SW 1271 (cell line): ENCODE measurements at places on chromosomes 5 and 9.

GRCh38 chr5:10528056-10528816 is 35.6 kb upstream of the ANKRD33B start:
- DNase-seq: no peak

GRCh38 chr5:115419846-115420585 is 123.6 kb upstream of the CCDC112 start:
- DNase-seq: peak; percentile 65

DNA sequence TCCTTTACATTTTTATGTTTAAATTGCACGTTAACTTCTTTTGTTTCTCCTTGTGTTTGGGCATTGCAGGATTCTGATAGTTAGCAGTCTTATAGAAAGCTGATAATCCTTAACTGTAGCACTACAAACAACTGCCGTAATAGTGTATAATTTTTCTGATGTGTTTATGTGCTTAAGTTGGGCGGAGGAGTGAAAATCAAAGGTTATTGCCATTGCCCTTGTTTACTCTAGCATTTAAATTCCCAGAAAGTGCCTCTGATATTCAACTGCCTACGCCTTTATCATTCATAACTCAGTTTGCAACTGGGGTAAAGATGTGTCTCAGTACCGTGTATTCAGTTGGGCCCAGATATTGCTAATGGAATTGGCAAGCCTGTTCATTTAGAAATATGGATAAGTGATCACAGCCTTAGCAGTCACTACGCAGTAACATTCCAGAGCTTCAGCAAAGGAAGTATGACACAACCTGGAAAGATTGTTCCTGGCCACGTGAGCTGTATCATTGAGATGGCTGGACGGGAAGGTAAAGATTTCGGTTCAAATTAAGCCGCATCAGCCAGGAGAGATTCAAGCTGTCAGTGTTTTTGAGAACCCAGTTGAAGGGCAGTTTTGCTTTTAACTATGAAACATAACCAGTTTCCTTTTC is 28.1 kb upstream of the LRRTM2 start:
- peak; percentile 85 for DNase-seq

- no peak for DNase-seq
Observed at GRCh38 chr5:133687212-133688061, 75.1 kb upstream of the FSTL4 start.

DNA sequence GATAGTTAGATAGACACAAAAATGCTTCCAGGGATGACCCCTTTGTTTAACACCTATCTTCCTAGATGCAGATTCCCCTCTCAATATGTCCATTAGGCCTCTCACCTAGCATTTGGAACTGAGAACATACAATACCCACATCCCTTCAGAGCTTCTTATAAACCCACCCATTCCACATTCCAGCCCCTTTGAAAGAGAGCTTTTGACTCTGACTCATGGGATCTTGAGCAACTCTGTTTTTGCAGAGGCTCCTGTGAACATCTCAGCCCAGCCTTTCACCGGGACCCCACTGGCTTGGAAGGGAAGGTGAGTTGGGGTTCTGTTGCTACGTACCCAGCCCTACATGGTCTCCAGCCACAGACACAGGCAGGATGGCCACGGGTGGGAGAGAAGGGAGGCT is 195.5 kb downstream of the FRMD3 start:
- DNase-seq: no peak
